Glomerular endothelial cell (primary cell): ENCODE measurements at places on chromosomes 16 and 17. TPM values are rescaled to one million over a fixed set of nuclear protein-coding genes. Genes with fewer than 3 reads are reported as not detected.

Gene KLHL36
- 47.5 and 51.6 TPM in 2 replicates for total RNA-seq

Gene RSL1D1
- 96.8 and 134 TPM in 2 replicates for total RNA-seq

Gene PLLP
- total RNA-seq, result 3.5 and 15.9 TPM in 2 replicates

Gene MYH13
- not detected in 2 replicates for total RNA-seq

Gene EXOC3L1
- total RNA-seq, result 12.0 and 27.4 TPM in 2 replicates

Gene C17orf50
- total RNA-seq, result not detected in 2 replicates

Gene OR1A2
- not detected in 2 replicates for total RNA-seq

Gene SBK1
- total RNA-seq, result 0.23 and 0.53 TPM in 2 replicates

Gene TBC1D3
- not detected in 2 replicates for total RNA-seq

Gene NPIPB9
- 0.92 and 2.0 TPM in 2 replicates for total RNA-seq

Gene FKBP10
- 230 and 241 TPM in 2 replicates for total RNA-seq

Gene PSME3
- 127 and 130 TPM in 2 replicates for total RNA-seq

Gene ASPHD1
- 1.3 and 4.4 TPM in 2 replicates for total RNA-seq

Gene SPPL2C
- not detected in 2 replicates for total RNA-seq

Gene NCOR1
- total RNA-seq, result 72.0 and 107 TPM in 2 replicates

Gene ITGB4
- 0.76 and 4.8 TPM in 2 replicates for total RNA-seq

Gene RNF222
- total RNA-seq, result not detected in 2 replicates

Gene MOSMO
- total RNA-seq, result 8.8 and 13.1 TPM in 2 replicates

Gene TMEM106A
- 4.7 and 8.4 TPM in 2 replicates for total RNA-seq

Gene MLLT6
- 31.7 and 45.8 TPM in 2 replicates for total RNA-seq

Gene CDYL2
- total RNA-seq, result 34.1 and 39.7 TPM in 2 replicates

Gene KCNJ18
- total RNA-seq, result not detected in 2 replicates

Gene TTYH2
- total RNA-seq, result 1.7 and 4.1 TPM in 2 replicates

Gene IRX6
- total RNA-seq, result not detected in 2 replicates

Gene PIPOX
- 1.5 TPM in 1 of 2 replicates, not detected in the other for total RNA-seq

Gene CHD3
- 66.5 and 142 TPM in 2 replicates for total RNA-seq

Gene KRTAP4-5
- total RNA-seq, result not detected in 2 replicates

Gene CDRT15L2
- not detected in 2 replicates for total RNA-seq

Gene PLCG2
- total RNA-seq, result 26.4 and 36.8 TPM in 2 replicates

Gene HS3ST3A1
- total RNA-seq, result 9.1 and 14.2 TPM in 2 replicates

Gene ORMDL3
- 26.0 and 29.5 TPM in 2 replicates for total RNA-seq

Gene KRT33B
- not detected in 2 replicates for total RNA-seq

Gene OR1F1
- not detected in 2 replicates for total RNA-seq

Gene WNK4
- total RNA-seq, result 8.8 and 10.4 TPM in 2 replicates

Gene VMO1
- total RNA-seq, result 0.44 TPM in 1 of 2 replicates, not detected in the other

Gene CLEC19A
- total RNA-seq, result not detected in 2 replicates

Gene HOXB7
- 39.4 and 44.7 TPM in 2 replicates for total RNA-seq

Gene CDH3
- 0.53 and 8.6 TPM in 2 replicates for total RNA-seq

Gene ACSM2A
- total RNA-seq, result not detected in 2 replicates

Gene PIMREG
- total RNA-seq, result 2.8 and 8.2 TPM in 2 replicates

Gene SKAP1
- total RNA-seq, result 0.58 and 0.99 TPM in 2 replicates

Gene PITPNM3
- total RNA-seq, result 0.15 and 0.82 TPM in 2 replicates

Gene CCL17
- total RNA-seq, result not detected in 2 replicates

Gene HCRT
- not detected in 2 replicates for total RNA-seq

Gene LRRC37B
- total RNA-seq, result 10.2 and 25.2 TPM in 2 replicates

Gene KCNAB3
- 0.12 and 2.1 TPM in 2 replicates for total RNA-seq

Gene KRTAP4-16
- total RNA-seq, result not detected in 2 replicates

Gene PRSS53
- total RNA-seq, result 0.68 and 4.8 TPM in 2 replicates

Gene TNFRSF17
- total RNA-seq, result not detected in 2 replicates

Gene CA7
- total RNA-seq, result not detected in 2 replicates

Gene HSF4
- 2.9 and 4.8 TPM in 2 replicates for total RNA-seq

Gene MYH1
- not detected in 2 replicates for total RNA-seq

Gene CCL4
- not detected in 2 replicates for total RNA-seq
